ENCODE measurements at places on chromosomes 4 and X.

GRCh38 chr4:115484479-115484878 lies 371.1 kb upstream of the NDST4 start:
- no peak for DNase-seq

GRCh38 chr4:54882616-54883015 lies 224.9 kb downstream of the KIT start:
- no peak for DNase-seq

DNA sequence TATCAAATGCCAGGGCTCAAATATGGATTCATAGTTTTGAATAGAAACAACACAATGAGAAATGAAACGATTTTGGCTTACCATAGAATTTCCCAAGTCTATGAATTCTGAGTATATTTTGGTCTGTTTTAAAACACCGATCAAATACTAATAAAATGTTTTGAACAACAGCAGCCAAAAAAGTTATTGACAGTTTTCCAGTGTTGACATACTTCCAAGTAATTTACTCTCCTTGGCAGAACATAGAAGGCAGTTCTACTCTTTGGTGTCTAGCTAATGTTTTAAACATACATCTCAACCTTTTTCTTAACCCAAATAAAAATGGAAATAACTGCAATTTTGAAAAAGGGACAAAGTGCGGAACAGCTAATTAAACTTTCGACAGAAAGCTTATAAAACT lies 1419.8 kb downstream of the ADGRL3 start:
- DNase-seq, result no peak

- DNase-seq, result no peak
Measured at GRCh38 chr4:86091201-86091600, 268.7 kb downstream of the MAPK10 start.

DNA sequence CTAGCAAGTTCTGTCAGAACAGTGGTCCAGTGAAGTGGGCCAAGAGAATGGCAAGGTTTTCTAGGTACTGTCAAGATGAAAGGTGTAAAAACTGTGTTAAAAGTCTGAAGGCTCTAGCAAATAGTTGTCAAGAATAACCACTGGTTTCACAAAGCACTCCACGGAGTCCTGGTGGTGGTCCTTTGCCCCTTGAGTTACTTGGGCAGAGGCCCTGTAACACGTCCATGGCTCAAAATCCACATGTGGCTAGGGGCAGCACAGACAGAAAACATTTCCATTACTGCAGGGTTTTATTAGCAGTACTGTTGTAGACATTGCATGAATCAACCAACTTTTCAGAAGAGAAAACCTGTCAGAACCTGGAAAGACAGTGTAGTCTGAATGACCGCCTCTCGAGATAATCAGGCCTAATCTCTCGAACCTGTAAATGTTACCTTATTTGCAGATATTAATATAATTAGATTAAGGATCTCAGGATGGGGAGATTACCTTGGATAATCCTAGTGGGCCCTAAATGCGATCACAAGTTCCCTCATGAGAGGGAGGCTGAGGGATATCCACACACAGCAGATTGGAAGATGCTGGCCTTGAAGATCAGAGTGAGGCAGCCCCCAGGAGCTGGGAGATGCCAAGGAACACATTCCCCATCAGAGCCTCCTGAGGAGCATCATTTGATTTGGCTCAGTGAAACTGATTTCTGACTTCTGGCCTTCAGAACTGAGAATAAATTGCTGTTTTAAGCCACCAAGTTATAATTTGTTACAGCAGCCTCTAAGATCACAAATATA lies 34.7 kb downstream of the ERVMER34-1 start:
- DNase-seq, result no peak

DNA sequence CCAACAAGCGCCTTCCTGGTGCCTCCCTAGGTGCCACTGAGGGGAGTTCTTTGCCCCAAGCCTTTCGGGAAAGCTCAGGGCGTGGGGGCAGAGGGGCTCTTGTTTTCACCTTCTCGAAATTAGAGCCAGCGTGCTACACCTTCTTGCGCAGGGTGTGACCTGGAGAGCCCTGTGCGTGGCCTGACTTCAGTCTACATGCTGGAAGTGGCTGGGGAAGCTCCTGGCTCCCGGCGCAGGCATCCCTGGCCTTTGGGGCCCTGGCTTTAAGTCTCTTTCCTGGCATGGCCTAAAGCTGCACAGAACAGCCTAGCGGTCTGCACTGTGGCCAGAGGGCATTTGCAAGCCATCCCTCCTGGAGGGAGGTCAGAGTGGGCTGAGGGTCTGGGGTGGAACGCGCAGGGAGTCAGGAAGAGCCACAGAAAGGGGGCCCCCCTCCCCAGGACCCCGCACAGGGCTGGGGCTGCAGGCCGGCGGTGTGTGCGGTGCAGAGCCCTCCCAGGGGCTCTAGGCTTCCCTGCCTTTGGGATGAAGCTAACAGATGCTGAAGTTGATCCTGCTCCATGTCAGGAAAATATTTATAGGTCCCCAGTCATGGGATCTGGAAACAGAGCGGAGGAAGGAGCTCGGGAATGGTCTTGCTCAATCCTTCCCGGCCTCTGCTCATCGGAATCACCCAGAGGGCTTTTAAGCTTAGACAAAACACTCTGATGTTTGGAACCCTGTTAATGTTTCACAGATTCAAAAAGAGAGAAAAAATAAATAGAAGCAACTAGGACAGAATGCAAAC lies 781 bp upstream of the SPON2 start:
- DNase-seq, result no peak

DNA sequence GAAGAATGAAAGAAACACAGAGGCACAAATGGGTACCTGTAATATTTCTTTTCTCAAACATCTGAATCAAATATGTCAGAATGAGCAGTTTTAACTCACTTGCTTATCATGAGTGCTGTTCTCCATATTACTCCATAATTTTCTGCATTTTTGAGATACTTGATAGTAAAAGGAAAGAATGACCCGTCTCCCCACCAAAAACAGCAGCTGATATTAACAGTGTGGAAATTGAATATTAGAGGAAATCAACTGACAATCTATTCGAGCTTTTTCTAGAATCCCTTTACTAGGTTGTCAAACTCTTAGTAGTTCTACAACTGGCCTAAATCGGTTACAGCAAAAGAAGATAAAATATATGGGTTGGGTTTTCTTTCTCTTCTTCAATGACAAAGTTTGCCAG lies 49.9 kb upstream of the HELT start:
- DNase-seq, result no peak

DNA sequence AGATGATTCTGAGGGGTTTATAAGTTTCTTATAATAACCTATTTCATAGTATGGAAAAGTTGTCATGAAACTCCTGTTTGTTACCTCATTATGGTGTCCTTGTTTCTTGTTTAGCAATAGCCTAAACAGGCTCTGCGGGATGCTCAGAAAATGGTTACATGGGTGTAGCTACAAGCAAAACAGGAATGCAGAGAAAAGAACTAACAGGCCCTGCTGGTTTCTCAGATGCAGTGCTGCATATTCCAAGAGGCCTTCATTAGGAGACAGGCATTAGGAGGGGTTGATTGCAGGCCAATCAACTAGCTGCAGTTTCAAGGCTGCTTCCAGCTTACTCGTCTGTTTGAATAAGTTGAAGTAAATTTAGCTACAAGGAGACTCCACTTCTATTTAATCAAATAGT lies 37.6 kb upstream of the HPGD start:
- DNase-seq, result no peak

GRCh38 chr4:11635342-11635741 lies 206.6 kb upstream of the HS3ST1 start:
- DNase-seq, result no peak

DNA sequence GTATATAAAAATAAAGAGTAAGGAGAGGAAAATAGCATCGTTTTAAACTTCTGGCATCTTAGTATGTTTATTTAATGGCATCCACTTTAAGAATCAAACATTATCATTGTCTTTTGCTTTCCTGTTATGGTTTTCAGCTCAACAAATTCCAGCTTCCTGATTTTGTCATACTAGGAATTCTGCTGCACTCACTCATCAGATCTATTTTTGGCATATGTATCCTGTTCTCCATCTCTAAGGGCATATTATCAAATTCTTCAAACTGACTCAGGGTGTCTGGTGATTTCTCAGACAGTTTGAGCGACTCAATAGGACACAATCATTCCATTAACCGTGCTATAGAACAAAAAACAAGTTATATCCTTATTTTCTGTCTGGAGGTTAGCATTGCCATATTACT lies 248.5 kb upstream of the DIAPH2 start:
- DNase-seq, result no peak

DNA sequence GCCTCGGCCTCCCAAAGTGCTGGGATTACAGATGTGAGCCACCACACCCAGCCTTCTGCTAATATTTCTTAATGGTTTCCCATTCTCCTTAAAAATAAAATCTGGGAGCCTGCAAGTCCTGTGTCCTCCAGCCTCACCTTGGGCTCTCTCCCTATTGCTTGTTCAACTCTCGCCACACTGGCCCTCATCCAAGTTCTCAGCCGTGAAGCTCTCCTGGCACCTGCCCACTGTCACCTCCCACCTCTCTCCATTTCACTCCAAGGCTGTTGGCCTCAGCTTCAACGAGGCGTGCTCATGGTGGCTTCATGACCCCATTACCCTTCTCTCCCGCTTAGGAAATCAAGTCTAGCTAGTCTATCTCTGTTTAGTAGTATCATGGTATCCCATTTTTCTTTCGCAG lies 9.5 kb upstream of the ETNPPL start:
- DNase-seq, result no peak

- no peak for DNase-seq
Measured at GRCh38 chr4:129379429-129379828, 283.5 kb downstream of the C4orf33 start.

GRCh38 chr4:156309031-156309430 lies 355.4 kb upstream of the CTSO start:
- no peak for DNase-seq

GRCh38 chr4:5021546-5021945 lies 2.3 kb upstream of the CYTL1 start:
- DNase-seq, result no peak

- DNase-seq, result no peak
Measured at GRCh38 chr4:119735165-119735651, 106.6 kb upstream of the PDE5A start.

DNA sequence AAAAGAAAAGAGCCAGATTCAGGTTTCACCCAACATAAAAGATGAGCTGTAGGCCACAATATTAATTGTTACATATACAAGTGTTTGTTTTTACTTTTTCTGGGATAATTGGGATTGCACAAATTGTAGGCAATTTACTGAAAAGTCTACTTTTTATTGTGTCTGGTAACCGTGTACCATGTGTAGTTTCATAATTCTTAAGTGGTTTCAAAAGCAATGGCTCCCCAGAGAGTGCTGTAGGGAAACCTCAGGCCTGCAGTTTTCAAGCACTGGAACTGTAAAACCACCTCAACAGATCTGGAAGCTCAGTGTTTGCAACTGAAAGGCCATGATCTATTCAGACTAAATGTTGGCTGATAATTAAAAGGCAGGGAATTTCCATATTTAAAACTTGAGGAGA lies 53.9 kb upstream of the MMAA start:
- DNase-seq, result no peak

GRCh38 chr4:8097141-8097541 lies 61.5 kb downstream of the ABLIM2 start:
- DNase-seq, result no peak

- DNase-seq, result no peak
Measured at GRCh38 chrX:6614506-6614905, 79.6 kb upstream of the VCX3A start.

- no peak for DNase-seq
Measured at GRCh38 chr4:36133658-36134057, 110.7 kb downstream of the ARAP2 start.

- DNase-seq, result no peak
Measured at GRCh38 chrX:45295259-45295986, 94.7 kb upstream of the DIPK2B start.

DNA sequence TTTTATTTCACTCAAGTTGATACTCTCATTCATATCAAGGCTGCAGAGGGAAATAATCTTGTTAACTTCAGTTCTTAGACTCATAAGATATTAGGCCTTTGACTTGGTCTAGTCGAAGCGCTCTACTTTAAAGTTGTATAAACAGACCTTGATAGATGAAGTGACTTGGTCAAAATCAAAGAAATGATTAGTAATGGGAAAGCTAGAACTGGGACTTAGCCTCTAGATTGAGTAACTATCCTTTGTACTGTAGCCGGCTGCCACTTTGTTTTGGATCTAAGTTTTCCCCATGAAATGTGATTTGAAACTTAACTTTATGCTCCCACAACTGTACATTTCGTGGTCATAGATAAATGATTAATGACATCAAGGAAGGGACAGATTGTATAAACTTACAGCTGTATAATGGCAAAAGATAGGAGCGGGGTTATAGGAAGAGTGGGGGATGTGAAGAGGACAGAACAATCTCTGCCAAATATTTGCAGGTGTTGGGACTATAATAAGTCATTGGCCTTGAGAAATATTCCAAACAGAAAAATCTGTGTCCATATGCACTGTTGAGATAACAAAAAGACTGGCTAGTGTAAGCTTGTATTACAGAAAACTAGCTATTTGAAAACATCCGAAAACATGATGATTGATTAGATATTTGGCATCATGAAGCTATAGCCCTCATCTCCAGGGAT lies 17.2 kb downstream of the MID2 start:
- DNase-seq, result no peak

- DNase-seq, result no peak
Measured at GRCh38 chr4:8906991-8907595, 35.5 kb upstream of the HMX1 start.

GRCh38 chr4:137307806-137308205 lies 224.5 kb downstream of the PCDH18 start:
- no peak for DNase-seq

- DNase-seq, result no peak
Measured at GRCh38 chr4:16278178-16278577, 51.9 kb upstream of the TAPT1 start.

- DNase-seq, result no peak
Measured at GRCh38 chr4:48939785-48940184, 33.2 kb upstream of the OCIAD2 start.

GRCh38 chrX:102491766-102492165 lies 20.2 kb upstream of the TCP11X2 start:
- no peak for DNase-seq

DNA sequence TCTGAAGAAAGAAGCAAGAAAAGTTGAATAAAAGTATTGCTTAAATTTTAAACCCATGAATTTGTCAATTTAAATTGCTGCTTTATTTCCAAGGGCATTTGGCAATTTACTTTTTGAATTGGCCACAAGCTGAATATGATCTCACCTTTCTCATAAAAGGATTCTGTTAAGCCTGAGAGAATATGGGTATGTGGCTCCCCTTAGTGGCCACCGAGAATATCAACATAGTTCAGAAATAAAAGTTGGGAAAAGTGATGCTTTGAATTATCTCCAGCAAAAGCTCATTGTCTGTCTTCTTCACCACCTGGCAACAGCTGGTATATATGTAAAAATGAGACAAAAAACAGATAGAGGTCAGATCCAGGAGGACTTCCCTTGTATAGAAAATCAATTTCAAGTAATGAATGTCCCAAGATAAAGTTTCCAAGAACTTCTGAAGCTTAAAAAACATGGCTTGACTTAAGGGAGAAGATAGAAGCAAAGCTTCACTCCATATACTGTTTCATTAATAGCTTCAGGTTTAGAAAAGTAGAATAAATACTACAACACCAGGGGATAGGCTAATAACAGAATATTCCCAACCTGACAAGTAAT lies 290.7 kb upstream of the FAM241A start:
- DNase-seq, result no peak

GRCh38 chr4:148716431-148717052 lies 274.3 kb upstream of the NR3C2 start:
- no peak for DNase-seq

Data from activated CD4-positive, alpha-beta T cell treated with anti-CD3 and anti-CD28 coated beads for 24 hours (primary cell).